ENCODE measurements at places on chromosomes 2 and 18.

DNA sequence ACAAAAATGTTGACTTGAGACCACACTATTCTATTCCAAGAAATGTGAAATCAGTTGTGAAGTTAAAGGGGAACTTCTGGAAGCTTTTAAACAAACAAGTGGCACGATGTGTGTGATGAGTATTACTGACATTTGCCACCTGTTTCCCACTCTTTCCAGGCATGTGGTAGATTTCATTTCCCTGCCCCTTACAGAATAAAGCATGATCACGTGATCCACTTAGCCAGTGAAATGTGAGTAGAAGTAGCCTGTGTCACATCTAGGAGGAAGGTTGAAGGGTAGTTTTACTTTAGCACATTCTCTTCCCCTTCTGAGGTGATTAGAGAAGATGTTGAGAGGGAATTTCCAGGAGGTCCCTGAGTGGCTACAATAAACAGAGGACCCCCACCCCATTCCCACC, 3.8 kb downstream of the COL4A4 start:
- DNase-seq: no peak

DNA sequence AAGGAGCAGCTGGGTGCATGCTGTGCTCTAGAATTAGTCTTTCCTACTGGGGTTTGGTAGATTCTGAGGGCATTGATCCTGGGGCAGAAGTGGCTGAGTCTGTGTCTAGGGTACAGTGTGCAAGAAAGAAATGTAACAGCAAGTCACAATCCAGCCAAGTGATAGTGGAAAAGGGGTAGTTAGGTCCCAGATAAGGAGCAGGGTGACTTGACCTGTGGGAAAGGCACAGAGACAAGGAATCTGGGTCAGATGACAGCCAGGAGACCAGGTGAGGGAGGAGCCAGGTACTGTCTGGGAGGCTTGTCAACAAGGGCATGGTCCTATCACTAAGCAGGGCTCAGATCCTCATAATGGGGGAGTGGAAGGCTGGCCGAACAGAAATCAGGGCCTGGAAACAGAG, 8.1 kb downstream of the IL37 start:
- DNase-seq: no peak

- no peak for DNase-seq
Observed at GRCh38 chr2:230575642-230576324, 136.9 kb upstream of the CAB39 start.

GRCh38 chr2:210028178-210028577, 25.7 kb downstream of the RPE start:
- no peak for DNase-seq

GRCh38 chr2:194062401-194062800, 1594.6 kb upstream of the SLC39A10 start:
- DNase-seq: no peak

- DNase-seq: no peak
Observed at GRCh38 chr2:1972011-1972410, 227.7 kb upstream of the PXDN start.
